Left lung (tissue), 14 donors: ENCODE measurements at places on chromosomes 12 and 14. TPM values are rescaled to one million over a fixed set of nuclear protein-coding genes. Genes with fewer than 3 reads are reported as not detected.

Gene CCDC197
- not detected for total RNA-seq

Gene CPNE6
- not detected for total RNA-seq

Gene C12orf56
- total RNA-seq, result not detected

Gene PTHLH
- total RNA-seq, result 0.76 TPM

Gene LALBA
- total RNA-seq, result not detected

Gene OVCH1
- 0.89 TPM for total RNA-seq

Gene FOXJ2
- 20.0 TPM for total RNA-seq

Gene LRTM2
- not detected for total RNA-seq

Gene RD3L
- not detected for total RNA-seq

Gene SOCS2
- total RNA-seq, result 15.7 TPM

Gene IL23A
- 1.0 TPM for total RNA-seq

Gene CEP290
- total RNA-seq, result 10.8 TPM

Gene TAS2R20
- 1.6 TPM for total RNA-seq

Gene PRICKLE1
- total RNA-seq, result 17.4 TPM

Gene PTCSC3
- total RNA-seq, result 2.9 TPM

Gene HECTD4
- 51.4 TPM for total RNA-seq

Gene PKP2
- 2.2 TPM for total RNA-seq

Gene MSI1
- total RNA-seq, result 1.3 TPM

Gene CCDC184
- 0.58 TPM for total RNA-seq

GRCh38 chr14:75553761-75554364, 24.6 kb upstream of the FLVCR2 start:
- DNase-seq, result no peak

DNA sequence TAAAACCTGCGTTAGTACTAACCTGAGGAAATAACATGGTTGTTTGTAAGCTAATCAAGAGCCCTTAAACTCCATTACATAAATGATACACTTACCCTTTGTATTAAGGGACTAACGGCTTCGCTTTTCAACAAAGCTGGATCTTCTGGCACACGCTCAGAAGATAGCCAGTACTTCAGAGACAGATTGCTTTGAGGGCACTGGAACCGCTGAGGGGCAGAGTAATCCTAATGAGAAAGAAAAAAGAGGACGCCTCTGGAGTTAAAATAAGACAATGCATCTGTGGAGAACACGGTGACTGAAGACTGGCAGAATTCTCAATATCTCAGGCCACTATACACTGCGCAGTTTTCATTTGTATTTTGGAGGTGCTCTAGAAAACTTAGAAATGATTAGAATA, 1.5 kb upstream of the KTN1 start:
- no peak for DNase-seq

DNA sequence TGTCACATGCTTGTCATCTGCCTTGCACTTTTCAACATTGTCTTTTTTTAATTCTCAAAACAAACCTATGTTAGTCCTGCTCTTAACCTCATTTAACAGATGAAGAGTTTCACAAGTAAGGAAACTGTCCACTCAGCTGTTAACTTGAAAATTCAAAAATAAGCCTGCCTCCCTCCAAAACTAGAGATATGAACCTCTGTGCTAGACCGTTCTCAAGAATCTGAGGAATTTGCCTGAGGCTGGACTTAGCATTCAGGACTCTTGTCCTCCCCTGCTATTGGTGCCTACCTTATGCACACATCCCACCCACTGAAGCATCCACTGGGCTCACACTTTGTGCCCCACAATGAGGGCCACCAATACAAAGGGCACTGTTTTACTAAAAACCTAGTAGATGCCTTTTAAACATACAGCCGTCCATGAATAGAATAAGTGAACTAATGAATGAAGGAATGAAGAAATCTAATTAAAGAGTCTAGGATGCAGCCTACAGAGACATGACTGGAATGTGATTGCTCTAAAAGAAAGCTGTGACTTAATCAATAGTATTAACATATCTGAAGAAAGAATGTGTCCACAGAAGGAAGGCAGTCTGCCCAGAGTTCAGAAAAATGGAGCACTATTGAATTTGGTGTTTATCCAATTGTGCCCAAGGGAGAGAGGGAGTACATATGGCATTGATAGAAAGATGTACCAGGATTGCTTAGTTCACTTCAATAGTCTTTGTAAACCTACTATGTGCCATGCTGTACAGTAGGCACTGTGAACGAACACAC, 238.5 kb downstream of the SPTSSA start:
- no peak for DNase-seq

GRCh38 chr14:77040741-77041653, 12.5 kb upstream of the IRF2BPL start:
- DNase-seq, result peak; percentile 87

DNA sequence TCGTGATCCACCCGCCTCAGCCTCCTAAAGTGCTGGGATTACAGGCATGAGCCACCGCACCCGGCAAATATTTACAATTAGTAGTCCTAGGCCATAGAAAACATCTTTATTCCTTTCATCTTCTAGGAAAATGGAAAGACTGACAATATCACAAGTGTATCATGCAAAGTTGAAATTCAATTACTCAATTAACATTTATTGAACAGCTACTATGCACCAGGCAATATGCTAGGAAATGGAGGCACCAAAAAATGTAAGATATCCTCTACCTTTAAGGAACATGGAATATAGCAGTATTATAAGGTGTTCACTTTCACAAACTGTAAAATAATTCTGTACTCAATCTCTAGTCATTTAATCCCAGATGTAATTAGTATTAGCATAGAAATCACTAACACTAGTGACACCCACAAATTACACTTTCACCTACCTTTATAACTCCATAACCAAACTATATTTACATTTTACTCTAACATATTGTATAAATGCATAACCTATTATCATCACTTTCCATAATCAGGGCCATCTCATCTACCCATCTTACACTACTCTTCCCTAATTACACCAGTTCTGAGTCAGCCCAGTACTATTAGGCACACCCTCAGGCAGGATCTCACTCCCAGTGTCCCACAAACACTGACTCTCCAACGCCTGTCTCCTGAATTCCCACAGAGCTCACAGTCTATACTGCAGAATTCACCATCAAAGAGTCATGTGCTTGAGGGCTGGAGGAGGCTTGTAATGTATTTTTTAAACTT, 10.4 kb downstream of the CORO1C start:
- no peak for DNase-seq

GRCh38 chr12:78550831-78551230, 313.7 kb upstream of the SYT1 start:
- DNase-seq, result no peak

GRCh38 chr12:72888693-72889092, 616.5 kb downstream of the TRHDE start:
- DNase-seq, result no peak

DNA sequence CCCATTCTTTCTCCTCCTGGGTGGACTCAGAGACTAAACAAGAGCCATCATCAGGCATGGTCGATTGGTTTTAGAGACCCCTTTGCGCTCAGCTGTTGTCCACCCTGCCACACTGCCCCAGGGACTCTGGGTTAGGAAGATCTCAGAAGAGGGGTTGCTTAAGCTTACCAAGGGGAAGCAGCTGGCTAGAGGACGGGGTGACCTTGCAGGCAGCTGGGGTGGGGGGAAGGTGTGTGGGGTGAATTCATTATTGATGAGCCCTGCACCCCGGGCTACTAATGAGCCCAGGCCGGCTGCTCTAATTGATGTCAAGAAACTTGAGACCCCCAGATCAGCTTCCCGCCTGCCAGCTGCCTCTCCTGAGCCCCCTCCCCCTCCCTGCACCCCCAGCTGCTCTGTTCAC, 8.7 kb upstream of the ZNF385A start:
- no peak for DNase-seq

DNA sequence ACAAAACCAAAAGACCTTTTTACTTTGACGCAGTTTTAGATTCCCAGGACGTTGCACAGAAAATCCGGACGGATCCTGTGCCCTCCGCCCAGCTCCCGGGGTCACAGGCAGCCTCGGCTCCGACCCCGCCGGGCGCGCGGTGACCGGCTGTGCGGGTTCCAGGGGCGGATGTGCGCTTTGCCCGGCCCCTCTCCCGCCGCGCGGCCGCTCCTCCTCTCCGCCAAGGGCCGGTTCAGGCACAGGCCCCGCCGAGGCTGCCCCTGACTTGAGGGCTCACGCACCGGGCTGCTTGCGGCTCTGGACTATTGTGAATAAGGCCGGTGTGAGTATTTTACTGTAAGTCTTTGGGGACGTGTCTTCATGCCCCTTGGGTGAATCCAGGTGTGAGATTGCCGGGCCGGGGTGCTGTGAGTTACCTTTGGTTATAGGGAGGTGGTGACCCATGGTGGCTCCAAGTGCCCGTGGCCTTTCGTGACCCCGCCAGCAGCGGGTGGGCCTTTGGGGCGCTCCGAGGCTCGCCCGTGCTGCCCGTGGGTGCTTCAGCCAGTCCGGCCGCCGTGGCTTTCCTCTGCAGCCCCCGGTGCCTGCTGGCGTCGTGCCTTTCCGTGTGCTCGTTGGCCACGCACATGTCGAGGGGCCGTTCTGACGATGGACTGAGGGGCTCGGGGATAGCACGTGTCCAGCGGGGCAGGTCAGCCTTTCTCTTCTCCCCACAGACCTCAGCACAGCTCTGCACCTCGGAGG, 45.9 kb downstream of the NOC4L start:
- no peak for DNase-seq

- DNase-seq, result peak; percentile 96
Measured at GRCh38 chr12:6383572-6384498, at the start of gene LTBR. LTBR (plus strand) TSS chr12:6384162; CDS start chr12:6384359, 197 bp downstream.

DNA sequence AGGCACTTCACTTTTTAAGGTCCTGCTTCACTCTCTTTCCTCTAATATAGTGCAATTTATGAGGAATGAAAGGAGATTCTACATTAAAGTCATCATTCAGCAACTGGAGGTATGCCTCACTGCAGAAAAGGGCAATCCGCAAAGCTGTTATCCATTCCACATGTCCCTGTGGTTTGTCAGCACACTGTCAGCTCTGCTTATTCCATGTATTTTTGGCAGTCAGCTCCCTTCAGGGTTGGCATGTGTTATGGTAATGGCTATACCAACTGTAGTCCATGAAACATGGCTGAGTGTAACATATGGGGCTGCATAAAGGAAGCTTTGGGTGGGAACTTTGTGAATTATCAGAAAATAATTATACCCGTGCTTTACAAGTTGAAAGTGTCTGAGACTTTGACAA, 154.1 kb downstream of the GALC start:
- no peak for DNase-seq

- no peak for DNase-seq
Measured at GRCh38 chr12:89151536-89151935, 200.8 kb downstream of the DUSP6 start.
